ENCODE measurements at places on chromosomes 3 and 15. TPM values are rescaled to one million over a fixed set of nuclear protein-coding genes. Genes with fewer than 3 reads are reported as not detected.

- DNase-seq = no peak
These were observed 172.0 kb downstream of the PDZRN3 start for GRCh38 chr3:73452729-73453128.

DNA sequence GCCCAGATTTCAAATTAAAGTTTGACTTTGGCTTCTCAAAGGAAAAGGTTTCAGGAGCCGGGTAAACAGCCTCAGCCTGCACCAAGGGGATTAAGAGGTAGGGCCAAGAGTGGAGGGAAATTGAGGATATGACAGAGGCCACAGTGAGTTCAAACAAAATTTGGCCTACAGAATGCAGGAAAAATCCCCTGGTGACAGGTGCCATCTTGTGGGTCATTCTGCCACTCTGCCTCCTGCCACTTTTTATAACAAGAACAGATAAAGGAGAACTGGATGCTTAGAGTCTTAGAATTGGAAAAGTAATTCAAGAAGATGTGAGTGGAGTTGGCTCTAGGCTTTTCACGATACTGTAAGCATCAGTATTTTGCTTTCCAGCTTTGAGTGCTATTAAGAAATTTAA lies 253.2 kb downstream of the NR2F2 start:
- DNase-seq = no peak

GRCh38 chr3:23811919-23812318 lies 6.2 kb downstream of the UBE2E1 start:
- no peak for DNase-seq

- no peak for DNase-seq
These were observed 50.8 kb downstream of the RAB11A start for GRCh38 chr15:65920121-65920520.

DNA sequence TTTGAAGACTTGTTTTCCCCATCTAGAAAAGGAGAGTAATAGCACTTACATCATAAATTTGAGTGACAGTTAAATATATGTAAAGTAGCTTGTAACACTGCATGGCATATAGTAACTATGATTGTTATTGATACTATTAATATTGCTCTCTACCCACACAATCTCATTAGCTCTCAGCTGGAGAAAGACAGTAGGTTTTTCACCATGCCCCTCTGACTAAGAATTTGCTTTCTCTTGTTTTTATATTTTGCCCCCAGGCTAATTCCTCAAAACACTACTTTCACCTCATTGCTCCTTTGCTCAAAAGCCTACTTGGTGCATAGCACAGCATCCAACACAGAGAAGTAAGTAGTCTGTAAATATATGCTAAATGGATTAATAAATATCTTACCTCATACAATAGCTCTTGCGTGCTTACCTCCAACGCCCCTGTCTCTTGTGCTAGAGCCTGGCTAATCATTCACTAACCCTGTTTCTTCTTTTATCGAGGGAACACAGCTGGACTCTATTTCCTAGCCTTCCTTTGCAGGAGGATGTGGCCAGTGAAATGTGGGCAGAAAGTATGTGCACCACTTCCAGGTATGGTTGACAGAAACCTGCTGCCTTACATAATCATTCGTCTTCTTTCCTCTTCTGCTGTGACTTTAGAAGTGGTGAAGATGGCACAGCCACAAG lies 190.0 kb downstream of the PLCH1 start:
- DNase-seq = no peak

GRCh38 chr3:16816048-16816780 lies 68.5 kb upstream of the PLCL2 start:
- DNase-seq = no peak

Gene A4GNT
- total RNA-seq = not detected

DNA sequence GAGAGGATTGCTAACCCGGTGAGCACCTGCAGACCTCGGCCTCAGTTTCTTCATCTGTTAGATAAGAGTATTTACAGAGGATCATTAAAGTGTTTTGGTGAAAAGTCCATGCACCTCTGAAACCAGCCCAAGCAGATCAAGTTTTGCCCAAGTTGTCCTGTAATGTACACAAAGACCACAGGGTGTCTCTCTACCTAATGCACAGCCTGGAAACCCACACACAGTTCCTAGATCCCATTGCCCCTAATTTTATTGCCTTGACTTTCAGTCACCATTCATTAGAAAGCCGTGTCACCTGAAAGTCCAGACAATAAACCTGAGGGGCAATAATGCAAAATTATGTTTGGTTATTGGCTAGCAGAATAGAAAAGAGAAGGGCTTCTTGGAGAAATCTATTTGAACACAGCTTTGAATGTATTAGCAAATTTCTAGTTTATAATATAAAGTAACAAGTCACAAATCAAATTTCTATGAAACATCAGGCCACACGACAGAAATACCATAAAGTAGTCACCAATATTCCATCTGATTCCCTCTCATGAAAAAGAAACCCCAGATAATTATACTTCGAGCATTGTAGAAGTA lies 161.3 kb upstream of the SLC2A2 start:
- DNase-seq = no peak

DNA sequence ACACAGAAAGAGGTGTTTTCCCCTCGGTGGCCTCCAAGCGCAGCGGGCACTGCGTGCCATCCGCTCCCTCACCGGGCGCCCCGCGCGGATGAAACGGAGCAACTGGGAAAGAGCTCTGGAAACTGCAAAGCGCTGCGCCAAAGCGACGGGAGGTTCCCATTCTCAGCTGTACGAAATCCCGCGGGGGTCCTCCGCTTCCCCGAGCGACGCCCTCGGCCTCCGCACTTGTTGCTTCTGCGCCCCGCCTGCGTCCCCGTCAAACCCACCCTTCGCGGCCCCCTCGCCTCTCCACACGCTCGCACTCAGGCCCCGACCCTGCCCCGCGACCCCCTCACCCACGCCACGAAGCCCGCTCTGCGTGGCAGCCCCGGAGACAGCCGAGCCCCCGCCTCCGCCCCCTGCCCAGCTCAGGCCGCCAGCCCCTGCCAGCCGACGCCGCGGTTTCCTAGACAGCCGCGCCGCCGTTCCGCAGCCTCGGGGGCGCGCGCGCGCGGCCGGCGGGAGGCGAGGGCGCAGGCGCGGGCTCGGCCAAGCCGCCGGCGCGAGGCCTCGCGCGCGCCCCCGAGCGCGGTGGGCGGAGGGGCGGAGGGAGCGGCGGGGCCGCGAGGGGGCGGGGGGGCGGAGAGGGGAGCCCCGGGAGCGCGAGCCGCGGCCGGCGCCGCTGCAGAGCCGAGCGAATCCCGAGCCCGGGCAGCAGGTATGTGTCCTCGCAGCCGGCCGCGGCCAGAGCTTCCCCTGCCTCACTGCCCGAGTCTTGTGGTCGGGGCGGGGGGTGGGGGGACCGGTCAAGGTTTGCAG lies at the start of gene TMEM266:
Gene TMEM266, plus strand, starts transcription at position 666 of the 798 bp plus-strand sequence. CDS start 74,279 bp downstream, outside the sequence.
- peak; percentile 28 for DNase-seq

All from activated CD4-positive, alpha-beta memory T cell treated with anti-CD3 and anti-CD28 coated beads, Interleukin-2, amount 10 ng/mL, durations not matched to agents 7 days and 5 days (primary cell).